ENCODE measurements at places on chromosomes 5 and 9. TPM values are rescaled to one million over a fixed set of nuclear protein-coding genes. Genes with fewer than 3 reads are reported as not detected.
A peak's percentile ranks its signal among the peaks of the same experiment; 100 is the strongest.

Gene DMRT3
- total RNA-seq = 2.5 TPM

Gene PCDHA10
- total RNA-seq = 11.8 TPM

- DNase-seq = peak; percentile 51
- no peaks in the 10 kb centered on the region for H3K4me1 ChIP-seq
- H3K27me3 ChIP-seq = no peaks in the 10 kb centered on the region
These were observed at the start of gene LIX1 for GRCh38 chr5:97142521-97143254. Gene LIX1 (minus strand): TSS chr5:97142611. CDS start chr5:97142576, 35 bp downstream.

Gene PCDHB3
- total RNA-seq = 2.6 TPM

GRCh38 chr9:93577078-93577974 lies 942 bp downstream of the PHF2 start:
- H3K27me3 ChIP-seq = no peaks in the 10 kb centered on the region
- H3K4me3 ChIP-seq = peak overlapping the region; percentile 81
- DNase-seq = peak; percentile 55
- H3K4me1 ChIP-seq = peaks cover 52% of the 10 kb centered on the region

DNA sequence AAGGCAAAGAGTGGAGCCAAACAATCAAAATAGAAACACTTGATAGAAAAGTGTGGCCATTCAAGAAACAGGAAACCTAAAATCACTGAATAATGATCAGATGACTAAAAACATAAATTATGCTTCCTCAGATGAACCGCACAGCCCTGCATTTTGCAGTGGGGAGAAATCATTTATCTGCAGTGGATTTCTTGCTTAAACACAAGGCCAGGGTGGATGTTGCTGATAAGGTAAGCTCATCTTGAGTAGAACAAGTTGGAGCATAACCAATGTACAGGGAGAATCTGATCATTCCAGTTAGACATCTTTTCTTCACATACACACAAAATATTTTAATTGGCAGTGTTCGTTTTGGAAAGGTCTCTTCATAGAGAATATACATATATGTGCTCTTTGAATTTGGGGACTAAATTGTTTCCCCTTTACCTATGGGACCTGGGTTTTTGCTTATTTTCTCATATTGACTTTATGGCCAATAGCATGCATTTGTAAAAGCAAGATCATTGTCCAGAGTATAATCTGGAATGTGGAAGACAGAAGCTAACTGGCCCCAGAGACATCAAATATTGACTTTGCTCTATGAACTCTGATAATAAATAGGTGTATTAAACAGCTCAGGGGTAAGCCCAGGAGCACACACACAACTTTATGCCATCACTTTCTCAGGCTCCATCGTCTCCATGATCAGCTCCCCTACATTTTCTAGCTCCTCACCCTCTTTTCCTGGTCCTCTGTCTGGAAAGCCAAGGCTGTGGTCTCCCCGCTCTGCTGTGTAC lies 9.1 kb downstream of the ANKDD1B start:
- H3K27me3 ChIP-seq = no peaks in the 10 kb centered on the region
- no peaks in the 10 kb centered on the region for H3K36me3 ChIP-seq
- DNase-seq = no peak

GRCh38 chr5:50672663-50673062 lies 6.2 kb downstream of the PARP8 start:
- no peak for DNase-seq
- H3K27ac ChIP-seq = no peak overlapping the region
- peaks cover 24% of the 10 kb centered on the region for H3K4me1 ChIP-seq
- H3K27me3 ChIP-seq = no peaks in the 10 kb centered on the region

Gene SEMA5A
- 1.8 TPM for total RNA-seq

Gene PDZD2
- 4.4 TPM for total RNA-seq

Gene PCDHGB2
- total RNA-seq = 7.6 TPM

DNA sequence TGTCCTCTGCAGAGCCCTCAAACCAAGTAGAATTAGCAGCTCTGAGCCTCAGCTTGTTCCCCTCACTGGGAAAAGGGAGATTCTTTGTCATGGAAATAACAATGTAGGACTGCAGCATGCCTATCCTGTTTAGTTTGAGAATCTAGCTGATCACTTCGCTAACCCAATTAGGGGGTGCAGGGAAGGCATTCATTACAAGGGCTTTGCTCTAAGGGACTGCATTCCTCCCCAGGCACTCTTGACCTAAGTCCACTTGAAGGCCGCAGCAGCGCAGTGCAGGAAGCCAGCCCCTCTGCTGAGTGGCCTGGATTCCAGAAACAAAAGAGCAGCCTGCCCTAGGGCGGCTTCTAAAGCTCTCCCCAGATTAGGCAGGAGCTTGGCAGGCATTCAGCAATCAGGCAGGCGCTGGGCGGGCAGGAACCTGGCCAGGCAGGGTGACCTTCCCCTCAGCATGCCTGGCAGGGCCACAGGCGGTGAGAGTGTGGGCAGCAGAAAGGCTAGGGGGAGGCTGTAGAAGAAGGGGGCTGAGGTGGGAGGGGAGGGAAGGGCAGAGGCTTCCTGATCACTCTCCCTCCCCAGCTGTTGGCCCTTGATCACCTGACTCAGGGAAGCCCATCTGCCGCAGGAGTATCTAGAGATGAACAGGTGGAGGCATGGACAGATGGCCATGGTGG lies 24.8 kb downstream of the CCNJL start:
- peaks cover 47% of the 10 kb centered on the region for H3K4me1 ChIP-seq
- no peaks in the 10 kb centered on the region for H3K27me3 ChIP-seq
- DNase-seq = peak; percentile 97
- H3K36me3 ChIP-seq = no peaks in the 10 kb centered on the region

DNA sequence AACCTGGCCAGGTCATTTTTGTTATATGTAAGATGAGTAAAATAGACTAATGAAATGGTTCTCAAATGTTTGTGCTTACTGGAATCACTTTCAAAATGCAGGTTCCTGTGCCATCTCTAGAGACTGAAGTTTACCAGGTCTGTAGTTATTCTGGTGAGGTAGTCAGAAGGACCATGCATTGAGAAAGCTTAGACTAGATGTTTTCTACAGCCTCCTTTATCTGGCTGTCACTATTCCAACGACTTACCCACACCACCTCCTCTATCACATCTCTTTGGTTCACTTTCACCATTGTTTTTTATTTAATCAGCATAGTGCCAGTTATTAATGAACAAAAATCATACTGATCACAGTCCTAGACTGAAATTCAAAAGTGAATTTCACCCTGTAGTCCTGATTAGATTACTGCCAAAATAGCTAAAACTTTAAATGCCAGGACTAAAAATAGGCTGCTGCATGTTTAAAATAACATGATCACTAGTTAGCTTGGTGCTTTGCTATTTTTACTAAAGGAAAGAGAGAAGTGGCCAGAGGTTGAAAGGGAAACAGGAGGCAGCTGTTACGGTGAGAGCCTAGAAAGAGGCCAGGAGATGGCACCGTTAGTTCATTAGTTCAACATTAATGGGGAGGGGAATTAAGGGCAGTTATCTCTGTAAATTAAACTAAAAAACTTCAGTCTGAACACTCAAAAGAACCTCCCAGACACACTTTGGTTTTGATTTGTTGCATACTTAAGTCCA lies 13.9 kb upstream of the FNIP1 start:
- H3K4me1 ChIP-seq = peaks cover 4% of the 10 kb centered on the region
- H3K27ac ChIP-seq = peak overlapping the region; percentile 41
- DNase-seq = no peak
- no peak overlapping the region for H3K4me3 ChIP-seq
- no peaks in the 10 kb centered on the region for H3K36me3 ChIP-seq
- no peaks in the 10 kb centered on the region for H3K27me3 ChIP-seq

DNA sequence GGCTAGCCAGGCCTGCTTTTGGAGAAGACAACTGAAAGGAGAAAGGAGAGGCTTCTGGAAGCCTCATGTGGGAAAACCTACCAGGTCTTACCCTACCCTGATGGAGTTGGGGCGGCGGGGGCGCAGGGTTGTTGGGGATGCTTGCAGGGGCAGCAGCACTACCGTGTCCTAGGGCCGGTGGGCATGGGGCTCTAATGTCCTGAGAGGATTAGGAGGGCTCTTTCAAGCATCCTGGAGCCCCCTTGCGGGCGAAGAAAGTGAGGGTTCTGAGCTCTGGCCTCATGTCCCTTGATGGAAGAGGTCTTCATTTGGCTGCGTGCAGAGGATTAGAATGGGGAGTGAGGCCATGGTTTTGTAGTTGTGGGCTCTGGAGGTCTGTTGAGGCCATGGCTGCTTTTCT lies 86.9 kb upstream of the PITX1 start:
- DNase-seq = no peak
- no peaks in the 10 kb centered on the region for H3K27me3 ChIP-seq
- no peaks in the 10 kb centered on the region for H3K4me1 ChIP-seq
- no peak overlapping the region for H3K27ac ChIP-seq

Gene TMC1
- not detected for total RNA-seq

DNA sequence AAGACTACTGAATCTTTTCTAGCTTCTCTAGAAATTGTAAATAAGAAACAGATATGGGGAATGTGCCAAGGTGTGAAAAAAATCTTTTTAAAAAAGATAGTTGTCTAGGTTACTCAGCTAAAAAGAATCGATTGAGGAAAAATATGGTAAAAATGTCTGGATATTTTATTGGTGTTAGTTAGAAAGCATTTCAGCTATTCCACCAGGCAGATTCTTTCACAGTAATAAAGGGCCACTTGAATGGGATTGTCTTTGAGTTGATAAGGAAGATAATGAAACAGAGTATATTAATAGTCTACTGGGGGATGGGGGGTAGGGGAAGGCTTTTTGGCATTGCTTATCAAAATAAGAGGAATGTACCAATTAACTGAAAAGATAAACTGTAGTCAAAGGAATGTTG lies 51.9 kb downstream of the SLIT3 start:
- H3K27me3 ChIP-seq = no peaks in the 10 kb centered on the region
- no peak overlapping the region for H3K4me3 ChIP-seq
- no peaks in the 10 kb centered on the region for H3K36me3 ChIP-seq
- H3K27ac ChIP-seq = no peak overlapping the region

Gene IRX1
- total RNA-seq = 0.81 TPM

- H3K36me3 ChIP-seq = no peaks in the 10 kb centered on the region
- H3K27me3 ChIP-seq = no peaks in the 10 kb centered on the region
- H3K4me3 ChIP-seq = no peak overlapping the region
- no peaks in the 10 kb centered on the region for H3K4me1 ChIP-seq
- H3K27ac ChIP-seq = no peak overlapping the region
These were observed 509.0 kb downstream of the KIF4B start for GRCh38 chr5:155522540-155522939.

GRCh38 chr5:52694648-52695047 lies 93.1 kb upstream of the ITGA1 start:
- H3K4me3 ChIP-seq = no peak overlapping the region
- H3K4me1 ChIP-seq = peaks cover 8% of the 10 kb centered on the region
- no peaks in the 10 kb centered on the region for H3K27me3 ChIP-seq
- DNase-seq = no peak
- no peaks in the 10 kb centered on the region for H3K36me3 ChIP-seq

DNA sequence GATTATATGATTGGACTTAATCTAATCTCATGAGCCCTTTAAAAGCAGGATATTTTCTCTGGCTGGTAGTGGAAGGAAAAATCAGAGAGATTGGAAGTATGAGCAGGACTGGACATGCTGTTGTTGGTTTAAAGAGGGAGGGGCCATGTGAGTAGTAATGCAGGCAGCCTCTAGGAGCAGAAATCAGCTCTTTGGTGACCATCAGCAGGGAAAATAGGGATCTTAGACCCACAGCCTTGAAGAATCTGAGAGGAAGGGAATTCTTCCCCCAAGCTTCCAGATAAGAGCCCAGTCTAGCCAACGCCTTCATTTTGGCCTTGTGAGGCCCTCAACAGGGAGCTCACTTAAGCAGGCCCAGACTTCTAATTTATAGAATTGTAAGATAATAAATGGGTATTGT lies 9.5 kb downstream of the SH3GL2 start:
- H3K36me3 ChIP-seq = no peaks in the 10 kb centered on the region
- no peak for DNase-seq

DNA sequence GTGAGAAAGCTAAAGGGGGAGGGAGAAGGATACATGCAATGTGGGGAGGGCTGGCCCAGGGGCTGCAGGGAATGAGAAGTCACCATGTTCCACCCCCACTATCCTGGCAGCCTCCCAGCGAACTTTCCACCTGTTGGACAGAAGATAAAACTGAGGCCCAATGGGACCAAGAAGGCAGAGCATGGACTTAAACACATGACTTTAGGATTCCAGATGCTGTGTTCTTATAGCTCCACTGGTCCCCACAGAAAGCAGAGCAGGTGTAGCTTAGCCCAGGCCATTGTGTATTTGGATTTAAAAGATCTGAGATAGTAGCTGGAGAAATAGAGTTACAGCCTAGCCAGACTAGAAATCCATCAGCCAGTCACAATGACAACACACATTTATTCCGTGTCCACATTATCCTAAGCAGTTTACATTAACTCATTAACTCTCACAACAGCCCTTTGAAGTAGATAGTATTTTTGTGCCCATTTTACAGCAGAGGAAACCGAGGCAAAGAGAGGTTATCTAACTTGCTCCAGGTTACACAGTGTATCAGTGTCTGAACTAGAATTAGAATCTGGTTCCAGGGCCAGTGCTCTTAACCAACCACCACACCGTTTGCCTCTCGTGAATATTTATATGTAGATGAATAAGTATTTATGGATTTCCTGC lies 121.0 kb downstream of the RGS3 start:
- no peak overlapping the region for H3K4me3 ChIP-seq
- peaks cover 25% of the 10 kb centered on the region for H3K36me3 ChIP-seq
- H3K27ac ChIP-seq = no peak overlapping the region
- H3K27me3 ChIP-seq = no peaks in the 10 kb centered on the region
- peaks cover 41% of the 10 kb centered on the region for H3K4me1 ChIP-seq

DNA sequence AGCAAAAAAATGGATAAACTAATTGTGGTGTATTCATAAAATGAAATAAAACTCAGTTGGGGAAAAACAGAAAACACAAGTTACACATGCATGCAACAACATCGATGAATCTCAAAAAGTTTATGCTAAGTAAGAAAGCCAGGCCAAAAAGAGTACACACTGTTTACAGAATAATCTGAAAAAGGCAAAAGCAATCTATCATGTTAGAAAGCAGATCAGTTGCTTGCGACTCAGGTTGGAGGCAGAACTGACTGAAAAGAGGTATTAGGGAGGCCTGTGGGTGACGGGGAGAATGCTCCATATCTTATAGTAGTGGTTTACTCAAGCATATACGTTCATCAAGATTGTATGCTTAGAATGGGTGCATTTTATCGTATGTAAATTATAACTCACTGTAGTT lies 119.2 kb downstream of the ARRDC3 start:
- no peaks in the 10 kb centered on the region for H3K36me3 ChIP-seq
- H3K4me1 ChIP-seq = peaks cover 9% of the 10 kb centered on the region

Gene SPINK1
- not detected for total RNA-seq

DNA sequence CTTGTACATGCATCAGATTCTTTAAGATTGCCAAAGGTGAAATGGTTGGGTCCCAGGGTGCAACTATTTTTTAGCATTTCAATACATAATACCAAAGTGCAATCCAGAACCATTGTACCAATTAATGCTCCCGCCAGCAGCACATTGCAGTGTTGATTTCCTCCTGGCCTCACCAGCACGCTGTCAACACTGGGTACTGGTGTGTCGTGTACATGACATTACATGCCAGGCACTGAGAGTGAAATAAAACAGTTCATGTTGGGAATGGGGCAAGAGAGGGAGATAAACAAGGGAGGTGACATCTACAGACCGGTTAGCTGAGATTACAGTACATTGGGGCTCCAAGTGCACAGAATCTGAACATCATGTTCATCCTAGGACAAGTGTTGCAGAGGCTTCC lies 37.8 kb downstream of the HMGCS1 start:
- DNase-seq = no peak
- H3K4me1 ChIP-seq = peaks cover 20% of the 10 kb centered on the region
- H3K36me3 ChIP-seq = no peaks in the 10 kb centered on the region
- no peak overlapping the region for H3K27ac ChIP-seq
